ENCODE measurements at places on chromosomes 5 and 9.

DNA sequence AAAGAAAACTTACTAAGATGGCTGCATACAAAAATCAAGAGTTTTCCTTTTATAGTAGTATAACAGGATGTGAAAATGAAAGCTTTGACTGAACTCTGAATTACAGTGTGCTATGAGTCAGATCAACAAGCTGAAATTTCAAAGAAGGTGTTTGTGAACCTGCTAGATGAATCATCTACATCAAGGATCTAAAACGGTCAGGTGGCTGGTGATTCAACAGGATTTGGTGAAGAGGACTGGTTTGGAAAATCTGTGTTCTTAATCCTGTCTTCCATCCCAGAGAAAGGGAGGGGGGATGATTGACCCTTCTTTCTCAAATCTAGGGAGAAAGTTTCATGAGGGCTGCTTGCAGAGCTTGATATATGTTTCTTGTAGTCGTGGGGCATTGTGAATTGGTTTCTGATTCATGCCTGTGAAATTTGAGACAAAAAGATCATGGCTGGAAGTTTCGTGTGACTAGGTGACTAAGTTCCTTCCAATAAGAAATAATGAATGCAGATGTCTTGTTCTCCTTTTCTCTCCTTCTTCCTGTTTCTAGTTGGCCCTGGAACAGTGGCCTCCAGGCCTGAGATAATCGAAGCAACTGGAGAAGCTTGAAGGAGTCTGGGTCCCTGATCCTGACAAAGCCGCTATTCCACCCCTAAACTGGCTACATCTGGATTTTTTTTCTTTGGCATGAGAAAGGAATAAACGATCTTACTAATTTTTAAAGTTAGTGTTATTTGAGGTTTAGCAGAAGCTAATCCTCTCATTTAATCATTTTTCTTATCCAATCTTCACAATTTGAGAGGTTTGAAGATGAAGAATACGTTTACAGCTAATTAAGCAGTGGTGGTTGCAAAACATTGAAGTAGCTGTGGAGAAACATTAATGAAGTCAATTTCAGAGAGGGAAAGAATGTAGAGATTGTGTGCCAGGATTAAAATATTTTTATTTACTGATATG lies 67.2 kb downstream of the MRPS30 start:
- DNase-seq: no peak

DNA sequence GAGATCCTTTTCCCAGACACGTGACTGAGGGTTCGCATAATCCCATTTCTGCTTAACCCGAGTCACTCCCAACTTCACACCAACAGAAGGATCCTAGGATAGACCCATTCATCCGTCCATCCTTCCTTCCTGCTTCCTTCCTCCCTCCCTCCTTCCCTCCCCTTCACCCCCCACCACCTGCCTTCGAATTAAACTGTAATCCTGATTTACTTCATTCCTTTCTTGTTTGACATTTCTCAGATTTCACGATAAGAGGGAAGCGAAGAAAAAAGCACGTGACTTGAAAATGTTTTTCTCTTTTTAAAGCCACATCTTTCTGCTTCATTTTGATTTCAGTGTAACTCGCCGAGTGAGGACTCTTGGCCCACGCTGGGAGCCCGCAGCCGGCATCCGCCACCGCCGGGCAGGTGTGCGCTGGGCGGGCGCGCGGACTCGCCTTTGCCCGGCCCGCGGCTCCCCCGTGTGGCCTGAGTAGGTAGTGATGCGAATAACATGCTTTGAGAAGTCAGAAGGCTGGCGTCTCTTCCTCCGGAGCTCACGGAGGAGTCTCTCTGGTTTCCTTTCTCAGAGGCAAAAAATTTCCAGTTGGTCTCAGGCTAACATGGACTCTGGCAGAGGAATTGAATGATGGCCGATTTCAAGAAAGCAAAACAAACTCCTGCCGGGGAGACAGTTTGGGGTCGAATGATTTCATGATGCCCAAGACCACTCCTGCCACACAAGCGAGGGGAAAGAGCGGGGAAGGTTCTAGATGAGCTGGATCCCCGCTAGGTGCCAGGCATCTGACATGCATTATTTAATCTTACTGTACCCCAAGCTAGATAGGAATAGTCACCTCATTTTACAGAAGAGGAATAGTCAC lies 117.7 kb downstream of the SLC12A2 start:
- no peak for DNase-seq

DNA sequence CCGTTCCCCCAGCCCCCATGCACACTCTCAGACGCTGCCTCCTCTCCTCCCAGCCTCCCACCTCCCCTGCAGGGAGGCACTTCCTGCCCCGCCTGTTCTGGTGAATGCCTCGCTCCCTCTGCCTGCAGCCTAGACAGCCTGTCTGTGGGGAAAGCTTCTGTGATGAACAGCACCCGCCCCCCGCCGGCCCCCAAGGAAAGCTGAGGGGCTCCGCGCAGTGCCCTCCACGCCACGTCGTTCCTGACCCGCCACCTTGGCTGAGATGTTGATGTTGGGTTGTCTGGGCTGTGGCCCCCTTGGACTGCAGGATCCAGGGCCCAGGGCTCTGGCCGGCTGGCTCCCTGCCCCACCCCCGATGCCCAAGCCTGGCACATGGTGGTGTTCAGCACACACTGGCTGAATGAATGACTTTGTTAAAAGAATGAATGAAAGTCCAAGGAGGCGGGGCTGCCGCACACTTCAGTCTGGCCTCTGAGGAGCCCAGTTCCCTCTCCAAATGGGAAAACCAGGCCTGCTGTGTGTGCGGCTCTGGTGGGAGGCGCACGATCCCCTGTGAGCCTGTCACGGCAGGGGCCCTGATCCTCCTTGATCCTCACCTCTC lies 2.1 kb upstream of the MYMK start:
- DNase-seq: no peak

DNA sequence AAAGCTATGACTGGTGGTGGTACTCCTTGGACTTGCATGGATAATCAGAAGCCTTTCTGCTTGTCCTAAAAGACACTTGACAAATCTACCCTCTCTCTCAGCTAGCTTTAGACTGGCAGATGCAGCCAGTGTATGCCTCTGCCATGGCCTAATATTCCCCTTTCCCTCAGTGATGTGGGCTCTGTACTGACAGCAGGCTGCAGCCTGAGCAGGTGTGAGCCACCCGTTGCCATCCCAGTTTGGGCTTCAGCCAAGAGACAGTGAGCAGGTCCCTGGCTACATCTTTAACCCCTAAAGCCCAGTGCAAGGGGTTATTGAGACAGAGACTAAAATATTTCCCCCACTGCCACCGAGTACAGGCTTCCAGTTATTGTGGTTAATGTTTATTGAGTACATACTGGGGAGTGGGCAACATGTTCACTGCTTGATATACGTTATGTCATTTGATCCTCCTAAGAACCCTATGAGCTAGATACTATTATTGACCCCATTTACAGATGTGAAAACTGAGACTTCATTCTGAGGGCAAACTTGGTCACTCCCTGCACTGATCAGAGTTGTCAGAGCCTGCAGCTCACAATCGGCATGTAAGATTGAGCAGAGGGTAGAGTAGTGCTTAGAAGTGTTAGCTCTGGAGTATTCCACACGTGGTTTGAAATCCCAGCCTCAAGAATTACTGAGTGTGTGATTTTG lies 254.2 kb downstream of the ARHGAP26 start:
- DNase-seq: no peak

DNA sequence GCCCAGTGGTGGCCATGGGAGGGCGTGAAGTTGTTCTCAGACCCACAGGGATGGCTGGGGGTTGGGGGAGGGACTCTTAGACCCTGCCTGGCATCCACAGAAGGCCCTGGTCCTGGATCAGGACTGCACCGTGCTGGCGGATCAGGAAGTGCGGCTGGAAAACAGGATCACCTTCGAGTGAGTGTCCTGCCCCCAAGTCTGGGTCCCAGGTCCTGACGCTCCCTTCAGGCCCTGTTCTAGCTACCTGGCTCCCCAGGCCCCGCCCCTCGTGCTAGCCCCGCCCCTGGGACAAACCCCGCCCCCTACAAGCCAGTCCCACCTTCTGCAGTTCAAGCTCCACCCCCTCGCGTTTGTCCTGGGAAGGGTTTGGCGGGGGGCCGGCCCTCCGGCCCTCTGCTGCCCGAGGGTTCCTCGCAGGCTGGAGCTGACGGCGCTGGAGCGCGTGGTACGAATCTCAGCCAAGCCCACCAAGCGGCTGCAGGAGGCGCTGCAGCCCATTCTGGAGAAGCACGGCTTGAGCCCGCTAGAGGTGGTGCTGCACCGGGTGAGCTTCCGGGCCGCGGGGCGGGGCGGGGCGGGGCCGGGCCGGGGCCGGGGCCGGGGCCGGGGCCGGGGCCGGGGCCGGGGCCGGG lies 12.9 kb downstream of the RGS14 start:
- no peak for DNase-seq

DNA sequence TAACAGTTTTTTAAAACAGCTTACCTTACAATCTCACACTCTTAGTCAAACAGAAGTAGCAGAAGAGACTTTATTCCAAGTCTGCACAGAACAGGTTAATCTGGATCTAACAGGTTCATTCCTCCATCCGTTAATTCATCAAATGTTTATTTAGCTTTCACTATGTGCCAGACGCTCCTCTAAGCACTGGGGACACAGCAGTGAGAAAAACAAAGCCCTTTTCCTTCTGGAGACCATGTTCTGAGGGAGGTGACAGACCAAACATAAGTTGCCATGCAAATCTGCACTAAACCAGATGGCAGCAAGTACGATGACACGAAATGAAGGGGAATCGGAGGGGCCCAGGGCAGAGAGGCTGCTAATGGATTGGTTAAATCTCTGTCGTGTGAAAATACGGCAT lies 17.1 kb upstream of the GLIPR2 start:
- no peak for DNase-seq

- DNase-seq: no peak
Observed at GRCh38 chr9:127973169-127974000, 7.4 kb downstream of the EEIG1 start.

- no peak for DNase-seq
Observed at GRCh38 chr5:100505984-100506670, 29.0 kb upstream of the FAM174A start.

DNA sequence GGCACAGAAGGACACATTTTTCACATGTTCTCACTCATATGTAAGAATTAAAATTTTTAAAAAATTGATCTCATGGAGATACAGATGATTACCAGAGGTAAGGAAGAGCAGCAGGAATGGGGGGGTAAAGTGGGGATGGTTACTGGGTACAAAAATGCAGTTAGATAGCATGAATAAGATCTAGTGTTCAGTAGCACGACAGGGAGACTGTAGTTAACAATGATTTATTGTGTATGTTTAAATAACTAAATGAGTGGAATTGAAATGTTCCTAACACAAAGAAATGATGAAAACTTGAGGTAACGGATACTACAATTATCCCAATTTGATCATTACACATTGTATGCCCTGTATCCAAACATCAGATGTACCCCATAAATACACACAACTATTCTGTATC lies 15.2 kb upstream of the TGFBI start:
- no peak for DNase-seq

- no peak for DNase-seq
Observed at GRCh38 chr5:137146402-137146890, 352.7 kb downstream of the SPOCK1 start.

DNA sequence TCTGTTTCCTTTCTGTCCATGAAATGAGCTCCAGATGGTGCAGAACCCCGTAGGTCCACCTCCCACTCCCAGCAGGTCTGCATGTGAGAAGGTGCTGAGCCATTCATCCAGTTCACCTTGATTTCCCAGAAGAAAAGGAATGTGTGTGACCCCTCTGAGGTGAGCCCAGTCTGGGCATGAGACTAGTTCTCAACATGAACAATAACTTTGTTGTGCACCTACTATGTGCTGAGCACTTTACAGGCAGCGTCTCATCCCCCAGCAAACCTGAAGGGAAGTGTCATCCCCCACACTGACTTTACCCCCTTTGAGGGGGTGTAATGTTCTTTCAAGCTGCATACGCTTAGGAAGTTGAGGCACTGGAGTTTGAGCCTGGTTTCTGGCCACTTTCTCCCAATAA lies 61.4 kb downstream of the SMIM23 start:
- no peak for DNase-seq

DNA sequence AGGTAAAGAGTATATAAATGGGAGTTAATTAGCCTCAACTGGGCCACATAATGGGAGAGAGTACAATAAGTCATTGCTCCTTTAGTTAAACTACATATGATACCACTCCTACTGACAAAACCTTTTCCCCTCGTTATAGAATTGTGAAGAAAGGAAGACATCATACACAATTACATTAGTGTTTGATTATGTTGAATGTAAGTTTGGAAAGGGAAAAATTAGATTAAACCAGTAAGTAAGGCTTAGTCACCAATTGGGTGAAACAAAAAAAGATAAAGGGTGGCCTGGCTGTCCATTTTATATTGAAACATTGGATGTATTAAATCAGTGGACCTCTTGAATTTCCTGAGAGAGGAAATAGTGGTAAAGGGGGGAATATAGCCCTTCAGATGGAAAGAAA lies 464.3 kb upstream of the PAPPA start:
- no peak for DNase-seq

- DNase-seq: no peak
Observed at GRCh38 chr9:1094749-1095148, 44.6 kb downstream of the DMRT2 start.

GRCh38 chr9:92100237-92100911 lies 14.8 kb downstream of the SPTLC1 start:
- DNase-seq: no peak

DNA sequence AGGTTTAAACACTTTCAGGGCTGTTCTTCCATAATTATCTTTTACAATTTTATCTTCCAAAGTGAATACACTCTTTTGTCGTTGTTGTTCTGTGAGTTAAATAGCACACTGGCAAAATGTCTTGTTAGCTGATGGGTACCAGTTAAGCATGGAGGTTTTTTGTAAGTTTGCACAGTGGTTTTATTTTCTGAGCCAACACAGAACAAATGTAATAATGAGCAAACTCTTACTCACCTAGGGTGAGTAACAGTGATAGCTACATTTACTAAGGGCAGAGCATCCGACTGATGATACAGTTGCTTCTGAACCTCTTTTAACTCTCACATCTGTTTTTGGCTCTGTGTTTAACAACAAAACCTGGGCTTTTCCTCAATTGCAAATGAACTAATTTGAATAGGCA lies 103.2 kb downstream of the CTNND2 start:
- no peak for DNase-seq

GRCh38 chr5:133840168-133840567 lies 128.3 kb downstream of the C5orf15 start:
- no peak for DNase-seq

GRCh38 chr5:136802383-136802782 lies 437.0 kb upstream of the TRPC7 start:
- no peak for DNase-seq

DNA sequence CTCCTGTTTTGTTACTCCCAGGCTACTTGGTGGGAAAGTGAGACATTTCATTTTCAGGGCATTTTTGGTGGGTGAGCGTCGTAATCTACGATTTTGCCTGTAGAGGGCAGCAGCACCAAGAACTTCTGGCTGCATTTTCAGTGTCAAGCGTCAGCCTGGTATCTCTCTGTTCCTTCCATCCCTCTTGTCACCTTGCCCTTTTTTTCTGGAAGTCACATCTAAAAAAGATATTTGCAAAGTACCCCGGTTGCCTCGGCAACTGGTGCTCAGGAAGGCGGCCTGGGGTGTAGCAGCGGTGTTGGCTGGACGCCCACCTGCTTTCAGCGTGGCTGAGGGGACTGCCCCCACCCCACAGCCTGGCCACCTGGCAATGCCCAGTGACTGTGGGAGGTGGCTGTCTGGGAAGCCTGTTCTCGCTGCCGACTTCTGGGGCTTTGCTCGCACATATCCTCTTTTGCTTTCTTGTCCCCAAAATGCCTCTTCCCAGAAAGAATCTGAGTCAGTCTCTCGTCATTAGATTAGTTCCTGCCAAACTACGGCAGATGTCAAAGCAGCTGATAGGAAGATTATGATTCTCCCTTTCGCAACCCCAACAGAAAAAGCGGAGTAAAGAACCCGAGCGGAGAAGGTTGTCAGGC lies 84.5 kb downstream of the ACER2 start:
- DNase-seq: no peak

GRCh38 chr5:73497497-73498056 lies 665 bp upstream of the BTF3 start:
- no peak for DNase-seq

Data from GF-D8 (cell line).